A673 (cell line): ENCODE measurements at places on chromosomes 2 and 18. TPM values are rescaled to one million over a fixed set of nuclear protein-coding genes. Genes with fewer than 3 reads are reported as not detected.

RAX gene
- total RNA-seq: 18.3 and 19.3 TPM in 2 replicates

GRCh38 chr2:215507836-215508235, 72.0 kb upstream of the FN1 start:
- no peak for DNase-seq
- H3K36me3 ChIP-seq: no peaks in the 10 kb centered on the region
- no peak overlapping the region for H3K27ac ChIP-seq
- no peaks in the 10 kb centered on the region for H3K4me1 ChIP-seq
- no peak overlapping the region for H3K4me3 ChIP-seq
- no peaks in the 10 kb centered on the region for H3K27me3 ChIP-seq

- H3K27me3 ChIP-seq: no peaks in the 10 kb centered on the region
- H3K4me3 ChIP-seq: no peak overlapping the region
- no peak overlapping the region for H3K27ac ChIP-seq
- no peaks in the 10 kb centered on the region for H3K36me3 ChIP-seq
- no peak for DNase-seq
These were observed 45.6 kb upstream of the ITGB6 start for GRCh38 chr2:160245614-160246155.

DNA sequence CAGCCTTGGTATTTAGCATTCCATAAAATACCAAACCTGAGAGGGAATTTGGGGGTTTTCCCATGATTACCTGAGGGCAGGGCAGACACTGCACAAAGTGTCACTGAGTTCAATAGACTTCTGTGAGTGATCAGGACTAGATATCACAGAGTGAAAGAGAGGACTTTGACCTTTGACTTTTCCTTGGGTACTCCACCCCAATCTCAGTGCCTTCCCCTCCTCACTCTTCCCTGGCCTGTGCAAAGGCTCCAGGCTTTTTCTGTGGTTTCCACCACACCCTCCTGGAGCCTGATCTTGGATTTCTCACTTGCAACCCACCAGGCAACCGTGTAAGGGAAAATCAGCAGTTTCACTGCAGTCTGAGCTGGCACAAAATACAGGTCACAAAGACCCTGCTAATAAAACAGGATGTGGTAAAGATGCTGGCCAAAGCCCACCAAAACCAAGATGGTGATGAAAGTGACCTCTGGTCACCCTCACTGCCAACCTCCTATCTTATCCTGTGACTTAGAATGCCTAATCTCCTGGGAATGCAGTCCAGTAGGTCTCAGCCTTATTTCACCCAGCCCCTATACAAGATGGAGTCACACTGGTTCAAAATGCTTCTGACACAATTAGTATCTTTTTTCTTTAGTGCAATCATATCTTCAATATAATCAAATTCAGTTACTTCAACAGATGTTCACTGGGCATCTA, 64.0 kb downstream of the BOD1L2 start:
- H3K4me3 ChIP-seq: no peak overlapping the region
- no peak for DNase-seq
- H3K36me3 ChIP-seq: no peaks in the 10 kb centered on the region
- H3K4me1 ChIP-seq: peaks cover 6% of the 10 kb centered on the region

DNA sequence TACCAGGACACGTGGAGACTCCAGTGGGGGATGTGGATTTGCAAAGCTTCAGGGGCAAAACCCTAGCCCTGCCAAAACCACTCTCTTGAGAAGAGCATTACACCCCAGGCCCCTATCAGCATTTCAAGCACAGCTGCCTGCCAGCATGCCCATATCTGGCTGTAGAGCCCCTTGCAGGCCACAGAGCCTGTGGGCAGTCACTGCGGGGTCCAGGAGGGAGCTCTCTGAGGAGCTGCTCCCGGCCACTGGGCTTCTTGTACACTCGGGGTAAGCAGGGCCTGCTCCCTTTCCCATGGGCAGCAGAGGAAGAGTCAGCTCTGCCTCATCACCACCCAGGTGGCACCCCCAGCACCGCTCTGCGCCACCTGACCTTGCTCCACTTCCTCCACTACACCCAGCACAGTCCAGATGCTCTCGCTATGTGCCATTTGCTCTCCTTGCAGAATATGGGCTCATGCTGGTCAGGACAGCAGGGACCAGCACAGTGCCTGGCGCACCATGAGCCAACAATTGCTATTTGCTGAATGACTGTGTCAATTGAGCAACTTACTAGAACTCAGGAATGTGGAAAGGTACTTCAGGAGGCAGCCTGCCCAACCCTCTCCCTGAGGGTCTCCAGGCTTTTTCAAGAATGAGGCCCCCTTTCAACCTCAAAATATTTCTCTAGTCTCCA, 7.4 kb downstream of the CHST10 start:
- H3K4me3 ChIP-seq: no peak overlapping the region
- no peaks in the 10 kb centered on the region for H3K4me1 ChIP-seq
- no peak overlapping the region for H3K27ac ChIP-seq
- no peaks in the 10 kb centered on the region for H3K27me3 ChIP-seq
- no peaks in the 10 kb centered on the region for H3K36me3 ChIP-seq

GRCh38 chr2:65566617-65567016, 134.2 kb upstream of the SPRED2 start:
- no peaks in the 10 kb centered on the region for H3K36me3 ChIP-seq
- peak; percentile 81 for DNase-seq
- H3K27ac ChIP-seq: peak overlapping the region; percentile 7
- H3K4me1 ChIP-seq: peaks cover 20% of the 10 kb centered on the region
- H3K4me3 ChIP-seq: peak overlapping the region; percentile 20
- H3K27me3 ChIP-seq: no peaks in the 10 kb centered on the region
